Activated CD8-positive, alpha-beta memory T cell treated with anti-CD3 and anti-CD28 coated beads for 1 hour (primary cell): ENCODE measurements at places on chromosomes 3 and 15.

DNA sequence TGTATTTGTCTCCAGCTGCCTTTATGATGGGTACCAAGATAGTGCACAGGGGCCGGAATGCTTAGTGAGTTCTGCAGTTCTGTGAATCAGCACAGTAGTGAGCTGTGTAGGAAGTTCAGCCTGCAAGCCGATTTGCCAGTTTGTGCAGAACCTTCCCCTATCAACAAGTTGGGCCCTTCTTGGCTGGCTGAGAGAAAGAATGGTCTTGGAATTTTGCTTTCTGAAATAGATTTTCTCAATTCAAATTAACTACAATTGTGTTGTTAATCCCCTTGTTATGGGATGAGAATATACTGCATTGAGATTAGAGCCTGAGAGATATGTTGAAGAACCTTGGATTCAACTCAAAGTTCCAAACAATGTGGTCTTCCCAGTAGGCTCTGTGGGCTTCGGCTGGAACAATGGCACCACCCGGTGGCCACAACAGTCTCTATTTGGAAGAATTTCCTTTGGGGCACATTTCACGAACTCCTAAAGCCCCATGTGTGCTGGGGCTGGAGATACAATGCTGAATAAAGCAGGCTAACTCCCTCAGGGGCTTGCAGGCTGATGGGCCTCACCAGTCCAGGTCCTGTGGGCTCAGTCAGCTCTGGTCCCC lies 59.1 kb downstream of the TRIM42 start:
- DNase-seq: no peak

GRCh38 chr15:22978691-22979237 lies 1.4 kb downstream of the CYFIP1 start:
- DNase-seq: no peak

- no peak for DNase-seq
These were observed 20.1 kb upstream of the ANKDD1A start for GRCh38 chr15:64891561-64891960.

DNA sequence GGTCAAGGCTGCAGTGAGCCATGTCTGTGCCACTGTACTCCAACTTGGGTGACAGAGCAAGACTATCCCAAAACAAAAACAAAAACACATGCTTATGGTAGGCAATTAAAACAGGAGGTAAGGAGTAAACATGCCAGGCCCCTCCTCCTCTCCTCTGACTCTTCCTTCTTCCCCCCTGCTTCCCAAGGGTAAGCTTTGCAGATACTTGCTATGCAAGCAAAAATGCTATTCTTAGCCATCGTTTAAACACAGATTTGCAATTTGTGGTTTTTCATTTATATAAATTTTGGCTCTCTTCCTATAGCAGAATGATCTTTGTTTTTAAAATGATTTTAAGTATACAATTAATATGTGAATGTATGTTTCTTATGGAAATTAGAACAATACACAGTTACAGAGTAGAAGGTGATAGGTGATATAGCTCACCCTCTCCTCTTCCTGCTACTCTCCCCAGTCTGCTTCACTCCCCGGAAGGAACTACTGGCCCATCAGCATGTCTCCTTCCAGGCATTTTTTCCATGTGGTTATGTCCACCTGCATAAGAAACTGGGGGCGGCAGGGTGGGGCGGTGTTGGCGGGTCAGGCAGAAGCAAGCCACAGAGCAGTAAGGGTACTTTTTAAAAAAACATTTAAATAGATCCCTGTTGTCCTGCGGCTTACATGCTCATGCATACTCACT lies 42.1 kb downstream of the IGF1R start:
- no peak for DNase-seq

GRCh38 chr3:147669077-147669476 lies 259.9 kb downstream of the ZIC1 start:
- DNase-seq: no peak

GRCh38 chr3:133038731-133039375 lies 662 bp downstream of the TMEM108 start:
- no peak for DNase-seq

GRCh38 chr3:118244761-118245160 lies 789.9 kb downstream of the IGSF11 start:
- DNase-seq: no peak

GRCh38 chr3:148218222-148218621 lies 479.5 kb upstream of the AGTR1 start:
- DNase-seq: no peak

GRCh38 chr3:34504775-34505174 lies 706.3 kb downstream of the PDCD6IP start:
- DNase-seq: no peak

GRCh38 chr15:73906346-73907034 lies 19.8 kb upstream of the LOXL1 start:
- DNase-seq: no peak

- no peak for DNase-seq
These were observed 92.4 kb upstream of the TSC22D2 start for GRCh38 chr3:150315721-150316120.

DNA sequence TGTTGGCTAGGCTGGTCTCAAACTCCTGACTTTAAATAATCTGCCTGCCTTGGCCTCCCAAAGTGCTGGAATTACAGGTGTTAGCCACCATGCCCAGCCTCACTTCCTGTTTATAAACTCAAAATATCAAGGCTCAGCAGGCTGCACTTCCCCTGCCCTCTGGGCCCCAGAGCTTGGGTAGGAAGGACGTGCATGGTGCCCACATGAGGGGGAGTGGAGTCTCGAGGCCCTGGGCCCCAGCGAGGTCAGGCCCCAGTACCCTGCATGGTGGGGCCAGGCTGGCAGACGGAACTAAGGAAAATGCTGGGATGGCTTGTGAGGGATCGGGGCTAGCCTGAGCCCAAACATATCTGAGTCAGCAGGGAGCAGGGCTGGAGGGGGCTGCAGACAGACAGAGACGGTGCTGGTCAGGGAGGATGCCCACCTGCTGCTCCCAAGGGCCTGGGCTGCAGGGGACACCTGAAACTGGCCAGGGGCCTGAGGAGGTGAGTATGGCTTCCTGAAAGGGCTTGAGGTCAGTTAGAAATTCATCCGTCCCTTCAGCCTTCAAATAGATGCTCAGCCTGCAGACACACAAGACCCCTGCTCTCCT lies 5.1 kb downstream of the SPTBN5 start:
- no peak for DNase-seq

- DNase-seq: no peak
These were observed 94.9 kb upstream of the ATP2B2 start for GRCh38 chr3:10600296-10600714.

DNA sequence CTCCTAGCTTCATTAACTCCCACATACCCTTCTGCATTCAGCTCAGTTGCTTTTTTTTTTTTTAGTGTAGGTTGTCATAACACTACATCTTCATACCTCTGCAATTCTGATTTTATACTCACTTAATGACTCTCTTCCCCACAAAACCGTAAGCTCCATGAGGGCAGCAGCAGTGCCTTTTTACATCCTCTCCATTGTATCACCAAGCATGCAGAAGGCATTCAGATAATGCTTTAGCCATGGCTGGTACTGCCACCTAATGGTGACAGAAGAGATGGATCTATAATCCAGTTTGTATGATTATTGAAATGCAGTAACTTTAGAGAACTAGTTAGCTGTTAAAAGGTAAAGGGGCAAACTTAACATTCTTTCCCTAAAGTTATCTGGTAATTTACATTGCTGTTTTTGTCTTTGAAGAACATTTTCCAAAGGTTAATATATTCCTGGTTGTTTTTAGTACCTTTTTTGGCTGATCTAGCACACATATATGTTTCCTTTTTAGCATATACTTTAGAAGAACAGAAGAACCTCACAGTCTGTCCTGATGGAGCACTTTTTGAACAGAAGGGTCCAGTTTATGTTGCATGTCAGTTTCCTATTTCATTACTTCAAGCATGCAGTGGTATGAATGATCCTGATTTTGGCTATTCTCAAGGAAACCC lies 36.8 kb downstream of the ATP1B3 start:
- no peak for DNase-seq

DNA sequence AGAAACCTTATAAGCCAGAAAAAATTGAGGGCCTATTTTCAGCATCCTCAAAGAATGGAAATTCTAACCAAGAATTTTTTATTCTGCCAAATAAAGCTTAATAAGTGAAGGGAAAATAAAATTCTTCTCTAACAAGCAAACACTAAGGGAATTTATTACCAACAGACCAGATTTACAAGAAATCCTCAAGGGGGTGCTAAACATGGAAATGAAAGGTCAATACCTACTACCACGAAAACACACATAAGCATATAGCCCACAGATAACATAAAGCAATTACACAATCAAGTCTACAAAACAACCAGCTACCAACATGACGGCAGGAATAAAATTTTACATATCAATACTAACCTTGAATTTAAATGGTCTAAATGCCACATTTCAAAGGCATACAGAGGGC lies 883.5 kb downstream of the SI start:
- DNase-seq: no peak

GRCh38 chr3:161043336-161044035 lies 61.7 kb downstream of the B3GALNT1 start:
- DNase-seq: no peak
